NCI-H1436 treated with DMSO at 0.1 percent for 48 hours (cell line): ENCODE measurements at places on chromosomes 5 and 9.

GRCh38 chr5:178086266-178086665 lies 27.1 kb upstream of the N4BP3 start:
- no peak for DNase-seq

GRCh38 chr9:107049046-107049802 lies 186.3 kb downstream of the ZNF462 start:
- DNase-seq, result no peak

GRCh38 chr5:108266242-108266641 lies 115.7 kb downstream of the FBXL17 start:
- DNase-seq, result no peak

DNA sequence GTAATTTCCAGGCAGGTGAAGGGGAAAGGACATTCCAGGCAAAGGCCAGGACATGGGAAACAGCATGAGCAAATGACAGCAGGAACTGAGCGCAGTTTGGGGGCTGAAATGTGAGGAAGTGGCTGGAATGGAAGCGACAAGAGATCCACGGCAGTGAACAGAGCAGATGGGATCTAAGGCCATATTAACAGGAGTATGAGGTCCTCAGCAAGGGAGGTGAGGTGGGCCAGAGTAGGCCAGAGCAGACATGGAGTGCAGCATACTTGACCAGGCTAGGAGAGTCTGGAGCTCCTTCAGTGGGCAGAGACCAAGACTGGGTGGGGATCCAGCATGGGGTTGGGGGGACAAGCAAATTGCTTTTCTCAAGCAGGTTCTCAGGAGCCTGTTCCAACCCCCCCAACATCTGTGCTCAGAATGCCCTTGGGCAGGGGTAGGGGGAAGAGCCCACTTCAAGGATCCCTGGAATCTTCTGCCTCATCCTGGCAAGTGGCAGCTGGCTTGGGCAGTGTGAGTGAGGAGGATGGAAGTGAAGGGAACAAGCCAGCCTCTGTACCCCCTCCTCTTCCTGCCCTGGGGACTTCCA lies 34.5 kb downstream of the DAB2IP start:
- DNase-seq, result no peak

DNA sequence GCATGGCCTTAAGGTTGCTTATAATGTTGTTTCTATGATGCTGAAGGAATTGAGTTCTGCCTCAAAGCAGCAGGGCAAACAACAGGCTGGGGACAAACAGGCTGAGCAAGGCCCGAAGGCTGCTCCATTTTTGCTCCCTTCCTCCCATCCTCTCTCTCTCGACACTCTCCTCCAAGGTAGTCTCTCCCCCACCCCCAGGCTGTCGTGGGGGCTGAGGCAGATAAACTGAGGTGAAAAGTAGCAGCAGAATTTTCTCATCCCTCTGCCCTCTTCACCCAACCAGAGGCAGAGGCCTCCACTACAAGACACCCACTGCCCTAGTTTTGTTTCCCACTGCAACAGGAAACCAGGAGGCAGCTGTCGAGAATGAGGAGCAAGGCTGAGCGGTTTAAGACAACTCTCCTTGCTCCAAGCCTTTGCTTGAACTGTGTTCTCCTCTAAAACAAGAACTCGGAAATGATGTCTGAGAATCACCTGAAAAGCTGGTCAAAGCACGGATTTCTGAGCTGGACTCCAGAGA lies 13.5 kb upstream of the GNA14 start:
- no peak for DNase-seq

DNA sequence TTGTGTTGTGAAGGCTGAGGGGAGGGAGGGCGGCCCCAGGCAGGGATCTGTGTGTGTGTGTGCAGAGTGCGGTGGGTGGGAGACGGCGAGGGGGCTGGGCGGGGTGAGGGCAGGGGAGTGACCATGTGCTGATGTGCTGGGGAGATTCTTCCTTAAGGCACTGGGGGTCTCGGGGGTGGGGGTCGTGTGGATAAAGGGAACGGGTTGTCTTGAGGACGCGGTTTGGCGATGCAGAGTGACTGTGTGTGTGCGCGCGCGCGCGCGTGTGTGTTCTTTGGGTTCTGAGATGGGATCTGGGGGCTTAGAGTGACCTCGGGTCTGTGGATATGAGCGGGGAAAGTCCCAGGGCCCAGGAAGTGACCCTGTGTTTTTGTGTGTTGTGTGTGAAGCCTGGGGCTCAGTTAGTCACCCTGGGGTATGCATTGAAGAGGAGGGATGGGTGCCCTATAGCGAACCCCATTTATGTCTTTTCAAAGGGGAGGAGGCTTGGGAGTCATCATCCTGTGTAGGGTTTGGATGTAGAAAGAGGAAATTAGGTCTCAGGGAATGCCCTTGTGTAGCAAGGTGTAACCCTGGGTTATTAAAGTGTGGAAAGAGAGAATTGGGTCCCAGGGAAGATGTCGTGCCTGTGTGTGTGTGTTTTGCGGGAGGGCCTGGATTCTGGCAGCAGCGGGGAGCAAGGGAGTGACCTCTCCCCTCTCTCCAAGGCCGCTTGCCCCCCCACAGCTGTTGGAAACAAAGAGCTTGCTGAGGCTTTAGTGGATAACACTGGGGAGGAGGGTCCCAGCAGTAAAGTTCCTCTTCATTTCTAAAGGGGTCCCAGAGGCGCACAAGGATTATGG lies 1.4 kb downstream of the TMEFF1 start:
- no peak for DNase-seq

DNA sequence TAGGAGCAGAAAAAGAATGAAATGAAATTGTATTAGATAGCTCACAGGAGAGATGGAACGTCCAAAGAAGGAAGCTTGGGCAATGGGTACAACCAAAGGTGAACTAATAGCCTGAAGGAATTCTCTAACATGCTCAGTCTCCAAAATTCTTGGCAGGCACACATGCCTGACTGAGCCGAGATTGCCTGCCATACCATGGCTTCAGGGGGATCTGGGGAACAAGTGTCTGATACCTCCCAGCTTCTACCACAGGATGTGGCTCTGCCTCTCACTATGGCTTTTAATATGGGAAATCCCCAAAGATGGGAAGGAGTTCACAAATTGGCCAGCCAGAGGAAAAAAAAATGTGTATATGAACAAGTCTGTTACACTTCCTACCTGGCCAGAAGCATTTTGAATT lies 3.6 kb upstream of the PALM2AKAP2 start:
- no peak for DNase-seq

DNA sequence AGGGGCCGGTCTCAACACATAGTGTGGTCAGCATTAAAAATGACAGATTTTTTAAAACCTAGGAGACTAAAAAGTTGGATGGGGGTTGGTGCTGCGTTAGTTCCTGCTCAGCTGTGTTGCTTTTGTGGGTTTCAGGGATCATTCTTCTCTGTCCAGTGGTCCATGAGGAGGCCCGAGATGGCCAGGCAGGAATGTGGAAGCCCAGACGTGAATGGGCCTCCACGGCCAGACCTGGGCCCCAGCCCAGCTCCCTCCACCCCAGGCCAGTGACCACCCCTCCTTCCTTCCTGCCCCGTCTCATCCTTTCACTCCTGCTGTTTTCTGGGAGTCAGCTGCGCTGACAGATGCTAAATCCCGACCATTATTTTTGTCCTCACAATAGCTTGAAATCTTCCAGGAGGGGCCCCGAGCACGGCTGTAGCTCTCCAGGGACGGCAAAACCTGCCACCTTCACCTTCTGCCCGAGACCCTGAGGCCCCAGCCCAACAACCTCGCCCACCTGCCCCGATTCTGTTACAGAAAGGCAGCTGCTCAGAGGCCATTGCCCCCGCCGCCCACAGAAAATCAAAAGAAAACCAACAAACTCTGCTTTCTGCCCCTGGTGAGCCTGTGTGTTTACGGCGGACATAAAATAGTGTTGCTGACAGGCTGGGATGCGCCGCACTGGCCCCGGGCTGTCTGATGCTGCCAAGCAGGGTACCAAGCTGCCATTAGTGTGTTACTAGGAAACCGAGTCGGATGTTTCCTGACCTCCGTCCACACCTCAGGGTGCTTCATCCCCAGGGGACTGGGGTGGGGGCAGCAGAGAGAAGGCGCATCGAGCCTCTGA lies 83.7 kb upstream of the SARDH start:
- DNase-seq, result no peak

GRCh38 chr9:72596451-72597180 lies 75.2 kb downstream of the TMC1 start:
- DNase-seq, result no peak

- DNase-seq, result no peak
Observed at GRCh38 chr5:88734983-88735382, 148.0 kb downstream of the MEF2C start.

- no peak for DNase-seq
Observed at GRCh38 chr5:863244-863805, 12.5 kb upstream of the ZDHHC11 start.

DNA sequence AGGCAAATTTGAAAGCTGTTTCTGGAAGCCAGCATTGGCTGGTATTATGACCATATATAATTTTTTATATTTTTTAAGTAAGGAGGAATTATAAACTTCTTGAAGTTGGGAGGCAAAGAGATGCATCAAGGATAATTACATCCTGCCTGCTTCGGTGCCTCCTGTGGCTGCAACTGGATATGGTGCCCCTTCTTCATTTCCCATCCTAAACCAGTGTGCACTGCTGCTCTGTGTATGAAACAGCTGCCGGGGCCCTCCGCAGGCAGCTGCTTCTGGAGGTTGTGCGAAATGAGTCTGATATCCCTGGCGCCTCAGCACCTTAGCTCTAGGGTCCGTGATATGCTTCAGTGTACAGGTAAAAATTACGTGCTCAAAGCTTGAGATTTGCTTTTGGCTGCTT lies 304.2 kb downstream of the ENC1 start:
- DNase-seq, result no peak

DNA sequence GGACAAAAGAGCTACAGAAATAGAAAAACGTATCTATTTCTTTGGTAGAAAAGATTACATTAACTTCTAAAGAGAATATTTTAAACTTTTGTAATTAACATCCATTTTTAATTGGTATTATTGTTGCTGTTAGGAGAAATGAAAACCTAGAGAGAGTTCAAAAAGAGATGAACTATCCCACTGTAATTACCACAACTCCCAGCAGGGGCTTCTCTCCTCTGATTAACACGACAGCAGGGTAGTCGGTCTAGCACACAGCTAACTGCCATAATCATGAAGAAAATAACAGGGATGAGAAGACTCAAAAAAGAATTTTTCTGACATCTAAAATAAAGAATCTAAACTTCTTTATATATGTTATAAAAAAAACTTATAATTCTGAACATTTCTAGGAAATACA lies 86.2 kb upstream of the CDH9 start:
- no peak for DNase-seq

DNA sequence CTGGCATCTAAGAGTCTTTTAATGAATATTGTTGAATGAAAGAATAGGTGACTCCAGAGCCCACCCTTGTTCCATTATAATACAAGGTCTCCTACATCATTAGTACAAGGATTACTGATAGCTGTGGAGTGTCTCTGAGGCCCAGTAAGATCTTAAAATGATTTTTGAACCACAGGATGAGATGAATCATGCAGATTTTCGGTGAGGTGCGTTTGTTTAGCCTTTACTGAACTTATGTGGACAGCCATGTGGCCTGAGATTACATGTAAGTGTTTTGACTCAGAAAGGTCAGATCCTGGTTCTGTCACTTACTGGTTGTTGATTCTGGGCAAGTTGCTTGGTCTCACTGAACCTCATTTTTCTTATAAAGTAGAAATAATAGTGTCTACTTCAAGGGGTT lies 21.6 kb downstream of the NFX1 start:
- no peak for DNase-seq

DNA sequence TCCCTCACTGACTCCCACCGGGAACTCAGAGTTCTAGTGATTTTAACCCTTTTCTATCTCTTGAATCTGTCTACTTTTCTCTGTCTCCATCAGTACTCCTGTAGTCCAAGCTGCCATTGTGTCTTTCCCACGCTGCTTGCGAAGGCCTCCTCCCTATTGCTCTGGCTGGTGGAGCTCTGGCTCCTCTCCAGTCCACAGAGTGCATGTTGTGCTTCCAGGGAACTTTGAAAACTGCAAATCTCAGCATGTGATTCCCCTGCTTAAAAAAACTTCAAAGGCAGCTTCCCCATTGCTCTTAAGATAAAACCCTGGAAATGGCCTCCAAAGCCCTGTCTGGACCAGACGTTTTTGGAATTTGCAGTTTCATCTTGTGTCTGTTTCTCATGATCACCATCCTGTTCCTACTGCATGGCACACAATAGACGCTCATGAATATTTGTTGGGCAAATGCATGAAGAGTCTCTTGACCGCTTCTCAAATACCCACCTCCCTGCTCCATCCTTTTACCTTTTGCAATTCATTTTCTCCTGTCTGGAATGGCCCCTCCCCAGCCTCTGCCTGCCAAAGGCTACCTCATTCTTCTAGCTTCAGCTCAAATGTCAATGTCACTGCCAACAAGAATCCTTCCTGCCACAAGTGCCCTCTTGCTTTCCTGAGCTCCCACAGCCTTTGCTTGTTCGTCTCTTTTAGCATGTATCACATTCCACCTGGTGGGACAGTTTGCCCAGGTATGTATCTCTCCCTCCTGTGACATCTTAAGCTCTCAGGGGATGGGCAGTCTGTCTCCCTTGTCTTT lies 293.2 kb downstream of the ARHGAP26 start:
- no peak for DNase-seq

DNA sequence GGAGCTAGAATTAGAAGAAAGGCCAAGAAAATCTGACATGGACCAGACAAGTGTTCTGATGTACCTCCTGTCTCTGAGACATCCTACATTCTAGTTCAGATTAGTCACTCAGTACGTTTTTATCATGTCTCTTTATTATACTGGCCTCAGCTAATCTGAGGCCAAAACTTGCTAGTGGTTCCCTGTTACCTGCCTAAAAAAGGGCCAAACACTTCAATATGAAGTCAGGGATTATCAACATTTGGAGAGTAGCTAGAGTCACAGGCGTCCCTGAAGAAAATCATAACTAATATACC lies 587.4 kb downstream of the PRELID2 start:
- DNase-seq, result no peak

DNA sequence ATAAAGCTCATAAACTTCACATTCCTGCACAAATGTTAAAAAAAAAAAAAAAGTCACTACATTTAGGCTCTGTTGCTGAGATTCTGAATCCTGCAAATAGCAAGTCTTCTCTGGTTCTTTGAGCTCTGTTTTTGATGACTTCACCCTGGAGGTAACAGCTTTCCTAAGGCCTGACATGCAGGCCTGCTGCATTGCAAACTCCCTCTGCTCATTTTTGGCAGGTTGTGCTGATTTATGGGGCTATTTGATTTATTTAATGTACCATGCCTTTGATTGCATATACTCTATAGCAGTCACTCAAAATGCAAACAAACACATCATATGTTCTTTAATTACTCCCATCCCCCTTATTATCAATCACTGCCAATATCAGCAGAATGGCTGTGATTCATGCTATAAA lies 416.1 kb upstream of the IZUMO3 start:
- no peak for DNase-seq

GRCh38 chr5:101663543-101663942 lies 632.5 kb downstream of the SLCO4C1 start:
- DNase-seq, result no peak

DNA sequence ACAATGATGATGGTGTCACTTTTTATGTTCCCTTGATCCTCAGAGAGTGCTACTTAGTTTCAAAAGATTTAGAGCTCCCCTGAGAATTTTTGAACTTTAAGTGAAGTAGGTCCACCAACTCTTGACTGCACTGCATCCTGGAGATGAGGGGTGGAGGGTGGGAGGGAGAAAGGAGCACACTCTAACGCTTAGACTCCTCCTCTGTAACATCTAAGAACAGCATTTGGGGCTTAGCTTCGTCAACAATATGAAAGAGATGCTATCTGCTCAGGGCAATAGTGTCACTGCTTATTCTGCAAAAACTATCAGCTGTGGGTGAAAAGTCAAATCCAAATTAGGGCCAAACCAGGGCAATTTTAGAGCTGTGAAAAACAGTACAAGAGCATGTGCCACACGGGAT lies 242.8 kb upstream of the EFNA5 start:
- DNase-seq, result no peak

- no peak for DNase-seq
Observed at GRCh38 chr9:133309608-133310007, 26.4 kb downstream of the SURF6 start.

- DNase-seq, result no peak
Observed at GRCh38 chr9:91028166-91028827, 226.7 kb downstream of the SYK start.
